Stimulated activated CD4-positive, alpha-beta T cell treated with anti-CD3 and anti-CD28 coated beads, Interleukin-4, amount 100 ng/mL, for 24 hours (primary cell): ENCODE measurements at places on chromosomes 7 and 10.
A peak's percentile ranks its signal among the peaks of the same experiment; 100 is the strongest.

- DNase-seq: no peak
Measured at GRCh38 chr10:100823194-100823593, 77.8 kb downstream of the PAX2 start.

GRCh38 chr7:8015100-8015745, 46.6 kb downstream of the GLCCI1 start:
- DNase-seq: no peak

- DNase-seq: no peak
Measured at GRCh38 chr10:85607043-85607695, 759.4 kb downstream of the GRID1 start.

DNA sequence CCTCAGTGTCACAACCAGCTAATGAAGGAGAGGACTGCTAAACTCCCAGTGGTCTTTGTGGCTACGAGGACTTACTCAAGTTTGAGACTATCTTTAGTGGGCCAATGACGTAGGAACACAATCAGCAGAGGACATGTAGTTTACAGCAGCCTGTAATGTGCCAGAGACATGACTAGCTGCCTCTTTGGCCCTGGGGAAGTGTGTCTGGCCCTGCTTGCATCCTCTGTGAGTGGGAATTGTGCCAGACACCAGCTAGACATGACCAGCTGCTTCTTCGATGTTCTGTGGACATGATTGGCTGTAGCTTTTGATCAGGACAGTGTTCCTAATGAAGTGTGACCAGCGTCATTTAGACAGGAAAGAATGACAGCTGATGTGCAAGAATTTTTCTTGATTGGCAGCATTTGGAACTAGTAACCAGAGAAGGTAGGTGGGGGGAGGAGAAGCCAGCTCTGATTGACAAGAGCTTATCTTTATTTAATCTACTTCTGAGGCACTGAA, 141.7 kb downstream of the AUTS2 start:
- no peak for DNase-seq

- DNase-seq: no peak
Measured at GRCh38 chr10:51892965-51893658, 193.7 kb upstream of the CSTF2T start.

GRCh38 chr10:94439275-94439861, 37.0 kb downstream of the TBC1D12 start:
- no peak for DNase-seq

DNA sequence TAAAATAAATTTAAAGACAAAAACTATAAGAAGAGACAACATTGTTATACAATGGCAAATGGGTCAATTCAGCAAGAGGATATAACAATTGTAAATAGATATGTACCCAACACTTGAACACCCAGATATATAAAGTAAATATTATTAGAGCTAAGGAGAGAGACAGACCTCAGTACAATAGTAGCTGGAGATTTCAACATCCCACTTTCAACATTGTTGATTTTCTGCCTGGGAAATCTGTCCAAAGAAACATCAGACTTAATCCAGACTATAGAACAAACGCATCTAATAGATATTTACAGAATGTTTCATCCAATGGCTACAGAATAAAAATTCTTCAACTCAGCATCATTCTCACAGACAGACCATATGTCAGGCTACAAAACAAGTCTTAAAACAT, 256.1 kb downstream of the GRM8 start:
- no peak for DNase-seq

DNA sequence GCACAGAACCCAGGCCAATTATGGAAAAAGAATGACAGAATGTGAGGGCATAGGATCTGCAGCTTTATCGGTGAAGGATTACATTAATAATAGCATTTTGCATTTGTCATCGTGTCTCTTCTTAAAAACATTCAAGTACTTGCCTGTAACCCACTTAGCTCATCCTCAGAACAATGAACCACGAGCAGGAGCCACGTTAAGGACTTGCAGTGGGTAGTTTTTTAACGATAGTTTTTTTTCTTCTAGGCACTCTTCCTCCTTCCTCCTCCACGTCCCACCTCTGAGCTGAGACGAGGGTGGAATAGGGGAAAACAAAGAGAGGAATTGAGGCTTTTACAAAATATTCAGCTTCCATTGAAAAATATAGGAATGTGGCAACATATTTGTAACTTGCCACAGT, 27.1 kb downstream of the CDHR3 start:
- DNase-seq: no peak

- DNase-seq: no peak
Measured at GRCh38 chr7:80835251-80835650, 83.6 kb downstream of the SEMA3C start.

GRCh38 chr7:146636033-146636356, 519.4 kb downstream of the CNTNAP2 start:
- no peak for DNase-seq

DNA sequence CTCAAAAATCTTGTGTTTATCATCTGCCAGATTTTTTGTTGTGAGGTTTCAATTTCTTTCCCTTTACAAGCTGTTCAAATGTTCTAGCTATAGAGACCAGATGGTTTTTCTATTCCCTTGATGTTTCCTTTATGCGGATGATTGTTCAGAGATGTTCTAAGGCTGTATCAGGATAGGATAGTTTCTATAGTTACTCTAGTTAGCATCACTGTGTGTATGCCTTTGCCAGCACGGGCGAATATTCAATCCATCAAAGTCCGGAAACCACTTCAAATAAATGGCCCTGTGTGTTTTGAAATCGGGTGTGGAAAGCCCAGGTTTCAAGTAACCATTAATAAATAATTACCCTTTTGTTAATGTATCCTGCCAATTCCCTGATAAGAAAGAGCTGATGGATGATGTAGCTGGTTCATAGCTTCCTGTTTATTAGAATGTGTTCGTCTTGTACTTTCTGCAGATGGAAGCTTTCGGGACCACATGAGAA, 149.8 kb upstream of the PRKCQ start:
- DNase-seq: no peak

GRCh38 chr10:129754211-129755050, 209.6 kb downstream of the EBF3 start:
- DNase-seq: no peak

DNA sequence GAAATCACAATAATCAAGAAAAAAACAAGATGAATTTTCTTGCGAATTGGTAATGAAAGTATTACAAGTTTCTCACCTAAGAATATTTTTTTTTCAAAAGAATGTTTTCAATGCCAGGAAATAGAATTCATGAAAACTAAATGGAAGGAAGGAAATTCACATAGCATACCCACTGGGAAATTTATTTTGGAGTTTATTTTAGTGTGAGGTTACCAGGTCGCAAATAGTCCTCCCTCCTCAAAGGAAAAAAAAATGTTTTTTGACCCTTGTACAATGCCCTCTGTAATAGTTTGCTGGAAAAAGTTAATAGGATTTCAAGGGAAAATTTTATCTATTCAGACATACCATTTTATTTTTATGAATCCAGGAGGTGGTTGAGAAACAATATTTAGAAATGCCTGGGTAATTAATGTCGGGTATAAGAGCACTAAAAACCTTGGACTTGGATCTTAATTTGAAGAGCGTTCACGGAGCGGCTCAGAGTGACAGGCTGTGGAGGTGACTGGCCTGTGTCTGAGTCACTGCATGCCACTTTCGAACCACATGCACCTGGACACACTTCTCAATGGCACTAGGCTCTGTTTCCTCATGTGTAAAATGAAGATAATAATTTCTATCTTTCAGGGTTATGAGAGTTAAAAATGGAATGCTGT, 28.2 kb downstream of the CUBN start:
- DNase-seq: no peak

DNA sequence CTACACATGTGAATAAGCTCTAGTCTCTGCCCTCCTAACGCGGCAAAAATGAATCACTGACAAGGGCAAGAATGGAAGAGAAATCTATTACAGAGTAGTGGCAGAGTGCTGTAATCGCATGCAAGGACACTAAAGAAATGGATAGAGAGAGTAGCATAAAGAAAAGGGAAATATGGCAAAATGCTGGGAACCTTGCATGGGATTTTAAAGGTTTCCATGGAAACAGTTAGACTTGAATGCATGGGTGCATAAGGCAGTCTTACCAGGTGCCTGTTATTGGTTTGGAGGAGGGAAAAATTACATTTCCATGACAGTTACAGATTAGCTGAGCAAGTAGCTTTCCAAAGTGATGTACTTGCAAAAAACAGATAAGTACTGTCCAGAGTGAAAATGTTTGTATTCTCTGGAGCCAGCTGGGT, 233.4 kb downstream of the PTN start:
- no peak for DNase-seq

DNA sequence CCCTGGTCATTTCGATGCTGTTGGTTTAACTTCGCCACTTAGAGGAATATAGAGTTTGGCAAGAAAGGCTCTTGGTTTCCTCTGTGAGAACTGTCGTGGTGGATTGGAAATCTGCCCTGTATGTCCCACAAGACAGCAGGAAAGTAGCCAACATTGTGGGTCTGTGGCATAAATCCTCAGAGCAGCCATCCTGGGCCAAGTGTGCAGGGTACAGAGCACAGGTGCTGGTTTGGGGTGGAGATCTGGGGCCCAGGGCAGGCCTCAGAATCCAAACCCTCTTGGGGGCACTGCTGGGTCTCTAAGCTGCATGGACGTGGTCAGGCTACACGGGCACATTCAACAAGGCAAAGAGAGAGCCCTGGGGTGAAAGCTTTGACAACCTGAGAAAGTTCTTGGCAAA, 39.2 kb upstream of the TMEM273 start:
- no peak for DNase-seq

- DNase-seq: no peak
Measured at GRCh38 chr10:5297466-5297865, 67.3 kb upstream of the UCN3 start.

DNA sequence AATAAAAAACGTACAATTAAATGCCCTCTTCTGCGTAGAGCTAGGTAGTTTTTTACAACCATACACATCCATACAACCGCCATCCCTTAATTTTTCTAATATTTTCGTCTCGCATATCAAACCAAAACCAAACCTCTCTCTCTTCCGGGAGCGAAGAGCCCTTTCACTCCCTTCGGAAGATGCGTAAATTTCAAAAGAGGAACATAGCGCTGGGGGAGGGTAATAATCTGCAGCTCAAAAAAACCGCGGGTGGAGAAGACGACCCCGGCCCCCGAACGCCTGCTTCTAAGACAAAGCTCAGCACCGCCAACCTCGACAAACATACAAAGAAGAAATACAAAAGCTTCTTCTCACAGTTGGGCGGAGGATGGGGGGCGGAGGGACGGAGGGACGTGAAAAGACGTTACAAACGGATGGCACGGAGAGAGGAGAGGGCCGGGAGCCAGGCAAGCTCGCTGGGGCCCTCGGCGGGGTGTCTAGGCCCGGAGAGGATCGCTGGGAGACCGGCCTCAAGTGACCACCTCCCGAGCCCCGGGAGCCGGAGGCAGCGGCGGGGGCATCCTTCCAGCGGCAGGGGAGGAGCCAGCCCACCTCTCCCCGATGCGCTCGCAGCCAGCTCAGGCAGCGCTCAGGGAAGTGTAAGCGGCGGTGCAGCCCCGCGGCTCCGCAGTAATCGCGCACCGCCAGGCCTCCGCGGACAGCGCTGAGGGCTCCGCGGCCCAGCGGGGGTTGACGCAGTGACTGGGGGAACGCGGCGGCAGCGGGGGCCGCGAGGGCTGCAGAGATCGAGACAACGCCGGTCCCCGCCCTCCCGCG, 851 bp downstream of the MKRN1 start:
- DNase-seq: peak; percentile 34

DNA sequence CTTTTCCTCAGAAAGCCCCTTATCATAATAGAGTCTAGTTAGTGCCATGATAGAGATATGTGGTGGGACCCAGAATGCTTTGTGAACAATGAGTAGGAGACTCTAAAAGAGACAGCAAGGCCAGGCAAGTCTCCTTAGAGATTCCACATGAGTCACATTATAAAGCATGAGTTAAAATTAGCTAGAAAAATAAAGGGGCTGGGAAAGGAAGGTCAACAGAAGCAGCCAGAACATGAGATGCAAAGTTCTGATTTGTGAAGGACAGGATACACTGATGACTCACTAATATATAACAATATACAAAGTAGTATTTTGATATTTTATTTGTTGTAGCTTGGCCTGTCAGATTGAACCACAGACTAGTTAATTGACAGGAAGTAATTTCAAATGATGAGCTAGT, 25.3 kb upstream of the SNX13 start:
- DNase-seq: no peak

DNA sequence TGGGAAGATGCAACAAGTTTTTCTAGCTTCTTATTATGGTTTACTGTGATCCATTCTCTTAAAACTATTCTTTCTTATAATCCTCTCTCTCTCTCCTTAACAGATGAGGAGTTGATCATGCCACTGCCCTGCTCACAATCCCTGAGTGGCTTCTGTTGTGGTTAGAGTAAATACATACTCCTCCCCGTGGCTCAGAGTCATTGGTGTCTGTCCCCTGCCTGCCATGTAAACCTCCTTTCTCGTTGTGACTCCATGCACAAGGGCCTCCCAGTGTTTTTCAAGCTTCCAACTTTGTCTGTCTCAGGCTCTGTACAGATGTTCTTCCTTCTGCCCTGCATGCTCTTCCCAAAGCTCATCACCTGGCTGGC, 20.4 kb downstream of the CCNY start:
- DNase-seq: peak; percentile 39

DNA sequence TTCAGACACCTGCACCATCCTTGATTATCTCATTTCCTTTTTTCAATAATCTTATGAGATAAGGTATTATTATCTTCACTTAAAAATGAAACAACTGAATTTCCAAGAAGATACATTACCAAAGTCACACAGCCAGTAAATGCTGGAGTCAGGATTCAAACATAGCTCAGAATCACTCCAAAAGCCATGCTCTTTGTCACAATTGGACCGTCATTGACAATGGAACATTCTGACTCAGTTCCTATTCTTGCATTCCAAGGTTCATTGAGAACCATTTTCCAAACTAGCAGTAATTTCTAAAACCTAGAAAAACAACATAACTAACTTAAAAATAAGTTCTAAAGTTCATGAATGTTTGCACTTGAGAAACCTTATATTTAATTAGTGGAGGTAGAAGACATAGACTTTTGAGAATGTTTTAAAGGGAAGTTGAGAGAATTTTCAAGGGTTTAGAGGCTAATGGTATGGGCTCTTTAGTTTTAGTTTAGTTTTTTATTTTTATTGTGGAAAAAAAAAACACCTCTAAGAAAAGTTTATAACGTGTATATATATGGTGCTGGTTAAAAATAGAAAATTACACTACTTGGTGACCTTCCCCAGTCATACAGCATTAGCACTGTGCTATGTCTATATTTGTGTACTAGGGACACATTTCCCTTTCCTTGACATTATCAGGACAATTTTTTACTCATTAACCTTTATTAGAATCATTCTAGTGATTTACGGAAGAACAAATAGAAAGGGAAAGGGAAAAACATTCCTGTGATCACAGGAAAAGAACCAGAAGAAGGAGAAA, 30.9 kb downstream of the LGI1 start:
- DNase-seq: no peak

- DNase-seq: no peak
Measured at GRCh38 chr10:34792881-34793280, 22.2 kb downstream of the PARD3 start.

DNA sequence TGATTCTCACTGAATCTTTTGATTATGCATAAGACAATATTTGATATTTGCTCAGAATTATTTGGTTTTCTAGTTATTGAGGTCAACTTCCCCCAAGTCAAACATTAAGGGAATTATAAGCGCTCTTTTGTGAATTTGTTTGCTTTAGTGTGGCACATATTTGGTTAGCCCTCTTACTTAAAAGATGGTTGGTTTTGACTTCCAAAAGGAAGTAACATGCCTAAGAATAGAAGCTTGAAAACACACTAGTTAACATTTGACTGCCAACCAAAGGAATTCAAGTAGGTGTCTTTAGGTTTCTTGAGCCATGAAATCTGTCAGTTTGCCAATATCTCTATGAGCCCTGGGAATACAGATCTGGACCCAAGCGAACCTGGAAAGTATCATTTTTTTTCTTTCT, 24.9 kb downstream of the STEAP4 start:
- no peak for DNase-seq
